ENCODE measurements at places on chromosomes 1 and 21.
A peak's percentile ranks its signal among the peaks of the same experiment; 100 is the strongest.

GRCh38 chr1:31643976-31644559 is 608 bp downstream of the PEF1 start:
- no peak for DNase-seq

GRCh38 chr1:226954777-226955176 is 14.7 kb downstream of the COQ8A start:
- no peak for DNase-seq

GRCh38 chr1:54051933-54052430 is 1.0 kb downstream of the TMEM59 start:
- DNase-seq: peak; percentile 1

DNA sequence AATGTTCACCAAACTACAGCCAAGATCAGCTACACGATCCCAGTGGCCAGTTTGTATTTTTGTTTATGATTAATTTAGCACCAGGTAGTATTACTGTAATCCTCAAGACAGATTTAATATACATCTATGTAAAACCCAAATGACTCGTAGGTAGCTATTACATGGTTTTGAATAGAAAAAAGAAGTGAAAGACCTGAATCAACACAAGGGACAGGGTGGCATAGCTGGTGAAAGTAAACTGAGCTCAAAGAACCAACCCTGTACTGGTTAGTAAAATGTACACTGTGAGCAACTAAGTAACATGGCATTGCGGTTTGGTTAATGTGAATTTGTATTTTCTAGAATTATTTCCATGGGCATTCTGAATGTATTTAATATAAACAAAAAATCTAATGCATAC is 8.8 kb downstream of the GPATCH2 start:
- DNase-seq: no peak

DNA sequence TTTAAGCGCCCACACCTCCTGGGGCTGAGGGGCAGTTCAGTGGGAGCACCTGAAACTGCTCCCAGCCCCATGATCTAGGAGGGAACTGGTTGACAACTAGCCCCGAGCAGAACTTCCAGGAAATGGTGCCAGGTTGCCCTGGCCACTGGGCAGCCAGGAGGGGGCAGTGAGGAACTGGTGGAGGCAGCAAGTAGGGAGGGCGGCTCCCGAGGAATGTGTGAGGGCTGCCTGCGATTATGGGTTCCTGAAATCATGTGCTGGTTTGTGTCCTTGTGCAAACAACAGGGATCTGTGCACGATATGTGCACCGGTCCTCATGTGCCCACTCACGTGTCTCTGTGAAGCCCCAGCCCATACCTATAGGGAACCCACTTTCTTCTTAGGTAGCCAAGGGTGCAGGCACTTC is 9.9 kb downstream of the GPR3 start:
- DNase-seq: peak; percentile 11

- no peak for DNase-seq
Observed at GRCh38 chr1:95287825-95288224, 53.8 kb downstream of the RWDD3 start.

DNA sequence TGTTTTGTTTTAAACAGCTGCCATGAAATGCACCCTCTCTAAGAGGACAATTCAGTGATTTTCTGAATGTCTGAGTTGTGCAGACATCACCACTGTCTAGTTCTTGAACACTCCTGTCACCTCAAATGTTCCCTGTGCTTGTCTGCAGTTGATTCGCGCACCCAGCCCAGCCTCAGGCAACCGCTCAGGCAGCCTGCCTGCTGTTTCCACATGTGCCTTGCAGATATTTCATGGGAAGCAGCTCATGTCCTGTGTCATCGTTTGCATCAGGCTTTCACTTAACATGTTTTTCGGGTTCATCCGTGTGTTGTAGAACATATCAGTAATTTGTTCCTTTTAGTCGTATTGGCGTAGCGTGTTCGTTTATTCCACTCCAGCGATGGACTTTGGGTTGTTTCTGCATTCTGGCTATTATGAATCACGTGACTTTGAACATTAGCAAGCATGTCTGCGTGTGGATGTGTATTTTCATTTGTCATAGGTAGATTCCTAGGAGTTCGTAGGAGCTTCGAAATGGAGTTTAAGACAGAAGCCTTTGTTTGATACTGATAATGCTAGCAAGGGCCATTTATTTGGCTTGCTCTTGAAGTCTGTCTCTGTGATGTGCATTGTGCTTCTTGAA is 12.1 kb downstream of the ADARB1 start:
- no peak for DNase-seq

DNA sequence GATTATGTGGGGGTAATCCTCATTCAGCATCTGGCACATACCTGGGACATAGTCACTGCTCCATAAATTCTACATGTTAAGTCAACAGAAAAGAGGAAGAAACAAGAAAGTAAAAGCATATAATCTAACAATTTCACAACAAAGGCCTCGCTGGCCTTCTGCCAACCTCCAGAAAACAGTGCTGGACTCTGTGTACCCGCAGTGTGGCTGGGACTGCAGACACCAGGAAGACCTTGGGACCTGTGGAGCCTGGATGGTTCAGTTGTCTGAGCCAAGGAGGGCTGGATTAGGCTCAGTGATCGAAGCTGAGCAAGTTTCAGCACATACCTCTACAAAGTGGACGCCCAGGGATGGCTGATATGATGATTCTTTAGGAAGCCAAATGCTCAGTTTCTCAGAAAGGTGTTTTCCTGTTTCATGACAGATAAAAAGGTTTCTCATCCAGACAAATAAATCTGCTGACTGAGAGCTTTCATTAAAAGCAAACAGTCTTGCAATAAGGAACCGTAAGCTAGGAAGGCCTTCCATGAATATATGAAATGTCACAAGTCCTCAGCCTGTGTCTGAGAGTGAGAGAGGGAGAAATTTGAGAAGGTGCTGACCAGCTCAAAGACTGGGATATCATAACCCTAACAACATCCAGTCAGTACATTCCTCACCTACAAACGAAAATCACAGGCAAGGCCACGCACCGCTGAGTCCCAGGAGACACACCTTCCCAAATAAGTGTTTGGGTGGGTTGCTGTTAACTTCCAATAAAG is 48.4 kb downstream of the CAPZB start:
- peak; percentile 24 for DNase-seq

DNA sequence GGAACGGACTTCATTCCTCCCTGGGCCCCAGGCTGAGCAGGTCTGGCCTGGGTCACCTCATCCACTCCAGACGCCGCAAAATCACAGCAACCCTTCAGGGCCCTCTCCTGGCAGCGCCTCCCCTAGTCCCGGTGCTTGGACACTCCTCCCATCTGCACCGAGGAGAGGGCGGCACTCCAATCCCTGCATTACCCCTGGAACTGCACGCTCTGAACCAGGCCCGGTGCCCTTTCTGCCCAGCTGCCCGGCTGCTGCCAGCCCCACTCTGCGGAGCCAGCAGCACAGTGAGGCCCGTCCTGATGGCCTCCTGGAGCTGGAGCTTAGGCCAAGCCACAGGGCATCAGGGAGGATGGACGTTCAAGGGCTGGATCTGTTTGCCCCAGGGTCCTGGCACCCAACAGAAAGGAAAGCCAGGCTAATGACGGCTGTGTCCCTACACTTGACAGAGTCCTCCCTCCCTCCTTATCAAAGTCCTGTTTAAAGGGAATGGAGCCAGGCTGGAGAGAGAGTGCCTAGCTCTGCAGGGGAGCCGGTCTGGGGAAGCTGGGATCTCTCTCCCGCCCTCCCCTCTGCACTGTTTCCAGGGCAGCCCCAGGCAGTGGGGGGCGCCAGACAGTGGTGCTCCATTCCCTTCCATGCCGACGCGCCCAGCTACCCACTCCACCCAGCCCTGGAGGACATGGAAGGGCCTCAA is 12.7 kb downstream of the COL6A2 start:
- DNase-seq: peak; percentile 11
